ENCODE measurements at places on chromosomes 16 and 17.

DNA sequence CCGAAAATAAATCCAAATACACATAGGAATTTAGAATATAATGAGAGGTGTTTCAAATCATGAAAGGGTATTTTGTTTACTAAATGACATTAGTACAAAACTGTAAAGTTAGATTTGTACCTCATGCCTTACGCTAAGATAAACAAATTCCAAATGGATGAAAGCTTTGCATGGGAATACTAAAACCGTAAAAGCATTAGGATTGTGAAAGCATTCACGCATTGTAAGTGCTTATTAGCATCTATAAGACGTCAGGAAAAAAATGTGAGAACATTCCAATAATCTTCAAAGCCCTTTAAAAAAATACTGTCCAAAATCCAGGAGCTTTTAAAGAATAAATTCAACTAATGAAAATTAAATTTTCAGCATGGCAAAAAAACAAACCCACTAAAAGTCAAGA lies 24.8 kb upstream of the ALOX15 start:
- no peak for DNase-seq

DNA sequence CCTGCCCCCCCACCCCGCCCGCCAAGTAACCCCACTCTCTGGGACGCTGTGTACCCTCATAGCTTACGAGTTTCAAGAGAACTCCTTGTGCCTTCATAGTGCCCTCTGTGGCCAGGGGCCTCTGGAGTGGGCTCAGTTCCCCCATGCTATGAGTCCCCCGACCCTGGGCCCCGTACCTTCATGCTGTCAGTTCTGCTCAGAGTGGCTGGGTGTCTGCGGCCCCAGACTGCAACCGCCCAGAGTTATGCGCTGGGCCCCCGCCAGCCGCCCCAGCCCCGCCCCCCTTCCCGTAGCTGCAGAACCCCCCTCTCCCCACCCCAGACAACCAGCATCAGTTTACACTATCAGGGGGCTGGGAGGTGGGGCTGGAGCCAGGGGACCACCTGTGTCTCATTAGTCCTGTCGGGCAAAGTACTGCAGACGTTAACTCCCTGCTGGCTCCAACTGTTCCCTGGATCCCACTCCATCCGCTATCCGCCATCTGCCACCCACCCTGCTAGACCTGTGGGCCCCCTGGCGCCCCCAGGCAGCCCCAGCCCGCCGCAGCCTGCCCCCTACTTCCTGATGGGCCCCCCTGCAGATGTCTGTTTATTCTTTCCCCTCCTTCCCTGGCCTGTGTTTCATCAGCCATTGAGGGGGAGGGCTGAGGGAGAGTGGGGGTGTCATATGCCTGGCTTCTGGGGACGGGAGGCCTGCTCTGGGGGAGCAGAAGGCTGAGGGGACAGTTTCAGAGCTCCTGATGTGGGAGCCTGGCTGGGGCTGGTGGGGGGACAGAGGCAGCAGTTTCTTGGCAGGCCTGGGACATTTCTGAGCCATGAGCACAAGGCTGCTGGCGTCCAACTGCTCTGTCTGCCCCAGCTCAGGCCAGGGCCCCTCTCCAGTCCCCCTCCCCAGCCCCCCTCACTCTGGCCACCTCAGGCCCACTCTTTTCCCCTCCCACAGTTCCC lies at the start of gene MFAP4:
MFAP4 (minus strand) TSS at position 217 of the 947 bp plus-strand sequence; CDS start at position 182, 35 bp downstream.
- peak; percentile 88 for DNase-seq

DNA sequence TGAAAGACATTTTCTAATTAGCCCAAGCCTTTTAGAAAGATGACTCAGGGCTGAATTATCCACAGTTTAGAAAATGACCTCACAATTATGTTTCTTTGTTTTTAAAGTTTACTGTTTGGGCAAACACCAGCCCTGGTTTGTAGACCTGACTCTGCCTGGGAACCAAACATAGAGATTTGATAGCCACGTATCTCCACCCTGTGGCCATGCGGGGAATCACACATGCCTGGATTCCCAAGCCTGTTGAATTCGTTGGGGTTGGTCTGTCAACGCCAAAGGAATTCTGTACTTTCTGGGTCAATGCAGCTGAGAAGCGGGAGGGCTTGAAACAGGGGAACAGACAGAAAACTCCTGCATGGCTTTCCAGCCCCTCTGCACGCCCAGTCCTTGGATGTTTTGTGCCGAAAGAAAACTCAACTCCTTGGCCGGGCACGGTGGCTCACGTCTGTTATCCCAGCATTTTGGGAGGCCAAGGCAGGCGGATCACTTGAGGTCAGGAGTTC lies 26.9 kb downstream of the CD300A start:
- no peak for DNase-seq

- peak; percentile 60 for DNase-seq
These were observed 36.2 kb downstream of the LDHD start for GRCh38 chr16:75080205-75081029.

DNA sequence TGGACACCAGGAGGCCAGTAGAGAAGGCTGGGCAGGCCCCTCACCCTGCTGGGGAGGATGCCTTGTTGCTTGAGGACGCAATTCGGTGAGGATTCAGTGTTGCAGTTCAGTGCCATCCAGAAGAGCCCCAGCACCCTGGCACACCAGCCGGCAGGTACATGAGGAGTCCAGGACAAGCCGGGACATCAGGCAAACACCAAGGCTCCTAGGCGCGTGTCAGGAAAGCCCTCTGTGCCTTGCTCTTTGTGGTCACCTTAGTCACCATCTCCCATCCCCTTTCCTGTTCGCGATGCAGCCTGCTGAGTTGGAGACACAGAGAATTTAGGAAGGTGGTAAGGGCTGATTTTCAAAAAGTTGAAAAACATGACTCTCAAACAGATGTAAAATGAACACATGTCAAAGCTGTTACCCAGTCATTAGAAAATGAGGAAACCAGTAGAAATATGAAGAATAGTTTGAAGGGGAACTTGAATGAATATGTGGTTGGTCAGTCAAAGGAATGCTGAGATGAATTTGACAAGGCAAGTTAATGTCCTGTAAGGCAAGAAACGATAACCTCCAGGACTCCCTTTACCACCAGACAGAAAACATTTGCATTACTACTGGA lies 2.3 kb upstream of the NCBP3 start:
- DNase-seq, result no peak

DNA sequence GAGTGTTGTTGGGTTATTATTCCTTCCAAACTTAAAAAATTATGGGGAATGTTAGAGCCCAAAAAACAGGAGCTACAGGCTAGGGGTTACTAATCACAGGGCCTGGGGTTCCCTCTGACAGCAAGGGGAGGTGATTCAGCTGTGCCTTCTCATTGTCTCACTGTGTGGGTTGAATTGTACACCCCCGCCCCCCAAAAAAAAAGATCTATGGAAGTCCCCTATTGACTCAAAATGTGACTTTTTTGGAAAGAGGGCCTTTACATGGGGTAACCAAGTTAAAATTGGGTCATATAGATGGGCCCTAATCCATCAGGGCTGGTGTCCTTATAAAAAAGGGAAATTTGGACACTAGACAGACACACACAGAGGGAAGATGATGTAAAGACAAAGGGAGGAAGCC lies 190.2 kb downstream of the SOX9 start:
- DNase-seq, result no peak

GRCh38 chr16:64738321-64738960 lies 383.4 kb downstream of the CDH11 start:
- DNase-seq, result peak; percentile 18

GRCh38 chr17:30160419-30161172 lies 44.0 kb downstream of the NSRP1 start:
- DNase-seq, result no peak

DNA sequence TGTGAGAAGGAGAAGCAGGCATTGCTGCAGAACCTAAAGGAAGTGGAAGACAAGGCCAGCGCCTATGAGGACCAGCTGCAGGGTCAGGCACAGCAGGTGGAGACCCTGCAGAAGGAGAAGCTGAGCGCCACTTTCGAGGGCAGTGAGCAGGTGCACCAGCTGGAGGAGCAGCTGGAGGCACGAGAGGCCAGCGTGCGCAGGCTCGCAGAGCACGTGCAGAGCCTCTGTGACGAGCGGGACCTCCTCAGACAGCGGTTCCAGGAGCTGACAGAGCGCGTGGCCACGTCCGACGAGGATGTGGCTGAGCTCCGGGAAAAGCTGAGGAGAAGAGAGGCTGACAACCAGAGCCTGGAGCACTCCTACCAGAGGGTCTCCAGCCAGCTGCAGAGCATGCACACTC lies 41.5 kb downstream of the PLD6 start:
- DNase-seq, result no peak

DNA sequence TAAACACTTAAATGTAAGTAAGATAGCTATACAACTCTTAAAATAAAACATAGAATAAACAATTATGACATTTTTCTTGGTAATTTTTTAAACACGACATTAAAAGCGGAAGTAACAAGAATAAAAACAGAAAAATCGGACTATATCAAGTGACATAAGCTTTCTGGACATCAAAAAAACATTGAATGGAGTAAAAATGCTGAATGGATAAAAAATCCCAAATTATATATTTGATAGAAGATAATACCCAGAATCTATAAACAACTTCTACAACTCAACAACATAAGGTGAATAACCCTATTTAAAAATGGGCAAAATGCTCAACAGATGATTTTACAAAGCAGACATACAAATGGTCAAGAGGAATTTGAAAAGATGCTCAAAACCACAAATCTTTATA lies 1866.5 kb downstream of the TP53TG3F start:
- no peak for DNase-seq

- DNase-seq, result no peak
These were observed at the start of gene CNTNAP1 for GRCh38 chr17:42681976-42682721. TSS of gene CNTNAP1 (plus strand) at chr17:42682531. CDS start at chr17:42682830, 299 bp downstream.

DNA sequence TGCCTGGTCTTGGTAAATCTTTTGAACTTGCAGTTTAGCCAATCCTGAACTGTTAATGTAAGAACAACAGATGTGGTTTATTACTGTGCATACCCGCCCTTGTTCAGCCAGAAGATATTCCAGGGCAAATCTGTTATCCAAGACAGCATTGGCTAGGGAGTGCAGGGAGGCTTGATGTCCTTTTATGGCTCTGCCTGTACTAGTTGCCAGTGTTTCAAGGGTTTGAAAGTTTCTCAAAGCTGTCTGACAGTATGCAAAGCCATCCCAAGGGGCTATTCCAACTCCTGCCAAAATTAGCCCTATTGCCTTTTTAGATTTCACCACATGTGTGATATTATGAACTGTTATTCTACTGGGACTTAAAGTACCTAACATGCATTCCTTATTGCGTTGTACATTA lies 30.1 kb downstream of the LCMT1 start:
- DNase-seq, result no peak

- DNase-seq, result no peak
These were observed at the start of gene CCL5 for GRCh38 chr17:35879773-35880654. TSS of gene CCL5 (minus strand) at chr17:35880360.

- DNase-seq, result no peak
These were observed 69.7 kb downstream of the RPA1 start for GRCh38 chr17:1899403-1900000.

GRCh38 chr17:59766491-59766890 lies 59.0 kb downstream of the VMP1 start:
- DNase-seq, result no peak

DNA sequence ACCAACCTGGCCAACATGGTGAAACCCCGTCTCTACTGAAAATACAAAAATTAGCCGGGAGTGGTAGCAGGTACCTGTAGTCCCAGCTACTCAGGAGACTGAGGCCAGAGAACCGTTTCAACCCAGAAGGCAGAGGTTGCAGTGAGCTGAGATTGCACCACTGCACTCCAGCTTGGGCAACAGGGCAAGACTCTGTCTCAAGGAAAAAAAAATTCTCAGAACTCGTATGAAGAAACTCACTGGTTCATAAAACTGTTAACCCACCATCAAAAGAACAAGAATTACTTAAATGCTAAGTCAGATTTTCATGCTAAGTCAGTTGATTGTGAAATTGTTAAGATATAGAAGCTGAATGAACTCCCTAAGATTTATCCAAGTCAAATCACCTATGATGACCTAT lies 31.3 kb downstream of the SLC39A11 start:
- no peak for DNase-seq

DNA sequence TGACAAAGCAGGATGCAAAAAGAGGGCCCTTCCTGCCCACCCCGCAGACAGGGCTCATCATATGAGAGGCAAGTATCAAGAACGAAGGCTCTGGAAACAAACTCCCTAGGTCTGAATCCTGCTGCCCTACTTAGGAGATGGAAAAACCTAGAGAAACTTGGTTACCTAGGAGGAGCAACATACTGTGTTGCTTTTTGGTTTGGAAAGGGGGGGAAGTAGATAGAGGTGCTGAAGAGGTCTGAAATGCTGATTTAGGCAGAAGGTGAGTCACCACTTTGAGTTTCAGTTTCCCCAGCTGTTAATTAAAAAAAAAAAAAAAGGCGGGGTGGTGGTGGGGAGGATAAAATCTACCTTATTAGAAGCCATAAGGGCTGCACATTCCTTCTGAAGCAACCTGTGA lies 1.5 kb downstream of the N4BP1 start:
- no peak for DNase-seq

- no peak for DNase-seq
These were observed 187.2 kb downstream of the CBLN1 start for GRCh38 chr16:49094471-49094870.

GRCh38 chr16:64398793-64399192 lies 723.1 kb downstream of the CDH11 start:
- no peak for DNase-seq

GRCh38 chr17:22469941-22470340 lies 777.6 kb downstream of the KCNJ18 start:
- DNase-seq, result no peak

DNA sequence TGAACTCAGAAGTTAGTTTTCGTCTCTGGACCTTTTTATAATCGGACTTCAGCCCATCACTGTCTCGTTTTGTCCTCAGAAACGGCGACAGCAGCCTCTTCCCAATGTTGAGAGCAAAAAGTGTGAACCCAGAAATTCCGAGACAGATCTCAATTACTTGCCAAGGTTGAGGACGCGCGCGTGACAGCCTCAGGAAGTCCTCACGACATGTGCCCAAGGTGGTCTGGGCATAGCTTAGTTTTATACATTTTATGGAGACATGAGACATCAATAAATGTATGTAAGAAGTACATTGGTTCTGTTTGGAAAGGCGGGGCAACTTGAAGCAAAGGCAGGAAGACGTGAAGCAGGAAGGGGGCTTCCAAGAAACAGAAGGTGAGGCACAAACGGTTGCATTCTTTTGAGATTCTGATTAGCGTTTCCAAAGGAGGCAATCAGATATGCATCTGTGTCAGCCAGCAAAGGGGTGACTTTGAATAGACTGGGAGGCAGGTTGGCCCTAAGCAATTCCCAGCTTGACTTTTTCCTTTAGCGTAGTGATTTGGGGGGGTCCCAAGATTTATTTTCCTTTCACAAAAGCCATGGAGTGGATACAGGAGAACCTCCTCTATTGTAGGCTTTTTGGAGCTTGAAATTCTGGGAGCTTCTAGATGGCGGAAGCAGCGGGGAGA lies 583 bp upstream of the ZNF747 start:
- no peak for DNase-seq

GRCh38 chr16:85754413-85754812 lies 3.5 kb upstream of the C16orf74 start:
- DNase-seq, result no peak

DNA sequence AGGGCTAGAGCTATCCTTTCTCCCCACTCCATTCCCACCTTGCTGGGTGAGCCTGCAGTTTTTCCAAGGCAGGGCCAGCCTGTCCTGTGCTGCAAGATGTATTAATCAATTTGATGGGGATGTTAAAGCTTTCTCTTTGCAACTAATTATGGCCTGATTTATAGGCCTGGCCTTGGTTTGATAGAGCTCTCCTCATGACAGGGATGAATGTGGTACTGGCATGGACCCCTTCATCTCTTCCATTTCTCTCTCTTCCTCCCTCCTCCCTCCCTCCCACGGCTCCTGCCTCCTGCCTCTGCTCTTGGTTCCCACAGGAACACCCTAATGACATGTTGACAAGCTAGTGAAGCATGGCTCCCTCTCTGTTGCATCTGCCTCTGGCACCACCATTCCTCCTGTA lies 47.2 kb upstream of the SKAP1 start:
- DNase-seq, result no peak

- no peak for DNase-seq
These were observed 5.5 kb downstream of the C16orf96 start for GRCh38 chr16:4561596-4561995.
